ENCODE measurements at places on chromosomes 12 and 14.

DNA sequence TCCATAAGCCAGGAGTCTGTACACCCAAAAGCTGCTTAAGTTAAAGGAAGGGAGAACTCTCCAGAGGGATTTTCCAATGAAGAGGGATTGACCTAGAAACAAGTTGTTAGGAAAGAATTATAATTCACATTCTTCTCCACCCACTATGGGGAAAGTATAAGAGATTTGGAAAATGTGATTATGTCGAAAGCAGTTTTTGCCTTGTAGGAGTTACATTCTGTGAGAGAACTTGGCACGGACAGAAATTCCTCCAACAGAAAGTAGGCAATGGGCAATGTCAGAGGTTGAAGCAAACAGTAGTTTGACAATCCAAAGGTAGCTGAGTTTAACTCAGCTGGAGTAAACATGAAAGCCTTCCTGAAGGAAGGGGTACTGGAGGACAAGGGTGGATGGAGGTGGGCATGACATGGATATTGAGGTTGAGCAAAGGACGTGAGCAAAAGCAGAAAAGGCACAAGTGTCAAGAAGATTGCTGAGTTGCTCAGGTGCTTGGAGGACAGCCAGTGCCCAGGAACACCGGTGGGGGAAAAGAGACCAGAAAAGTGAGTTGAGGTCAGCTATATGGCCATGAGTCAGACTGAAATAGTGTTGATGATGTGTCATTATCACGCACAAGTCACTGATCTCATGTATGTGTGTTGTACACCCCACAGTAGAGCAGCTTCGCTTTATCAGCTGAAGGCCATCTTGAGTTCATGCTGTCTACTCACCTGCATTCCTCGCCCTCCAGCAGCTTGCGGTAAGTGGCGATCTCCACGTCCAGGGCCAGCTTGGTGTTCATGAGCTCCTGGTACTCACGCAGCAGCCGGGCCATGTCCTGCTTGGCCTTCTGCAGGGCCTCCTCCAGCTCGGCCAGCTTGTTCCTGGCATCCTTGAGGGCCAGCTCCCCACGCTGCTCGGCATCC is 4.0 kb downstream of the KRT5 start:
- no peak for DNase-seq

GRCh38 chr12:50458606-50459005 is 46.2 kb upstream of the DIP2B start:
- no peak for DNase-seq

GRCh38 chr12:113903381-113903863 is 62.7 kb downstream of the RBM19 start:
- DNase-seq: no peak

DNA sequence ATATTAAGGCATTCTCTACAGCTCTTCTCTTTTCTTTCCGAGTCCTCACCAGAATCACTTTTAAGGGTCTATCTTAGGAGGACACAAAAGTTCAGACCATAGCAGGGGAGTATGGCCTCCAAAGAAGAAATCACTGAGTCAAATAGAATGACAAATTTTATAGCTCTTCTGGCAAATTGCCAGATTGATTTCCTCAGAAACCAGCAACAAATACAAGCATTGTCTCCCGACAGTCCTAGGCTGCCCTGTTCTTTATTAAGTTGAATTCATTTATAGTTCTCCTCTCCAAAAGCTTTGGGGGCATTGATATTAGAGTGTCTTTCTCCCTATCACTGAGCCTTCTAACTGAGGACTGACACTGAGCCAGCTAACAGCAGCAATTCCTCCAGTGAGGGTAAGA is 156.4 kb upstream of the FRMD6 start:
- DNase-seq: no peak

DNA sequence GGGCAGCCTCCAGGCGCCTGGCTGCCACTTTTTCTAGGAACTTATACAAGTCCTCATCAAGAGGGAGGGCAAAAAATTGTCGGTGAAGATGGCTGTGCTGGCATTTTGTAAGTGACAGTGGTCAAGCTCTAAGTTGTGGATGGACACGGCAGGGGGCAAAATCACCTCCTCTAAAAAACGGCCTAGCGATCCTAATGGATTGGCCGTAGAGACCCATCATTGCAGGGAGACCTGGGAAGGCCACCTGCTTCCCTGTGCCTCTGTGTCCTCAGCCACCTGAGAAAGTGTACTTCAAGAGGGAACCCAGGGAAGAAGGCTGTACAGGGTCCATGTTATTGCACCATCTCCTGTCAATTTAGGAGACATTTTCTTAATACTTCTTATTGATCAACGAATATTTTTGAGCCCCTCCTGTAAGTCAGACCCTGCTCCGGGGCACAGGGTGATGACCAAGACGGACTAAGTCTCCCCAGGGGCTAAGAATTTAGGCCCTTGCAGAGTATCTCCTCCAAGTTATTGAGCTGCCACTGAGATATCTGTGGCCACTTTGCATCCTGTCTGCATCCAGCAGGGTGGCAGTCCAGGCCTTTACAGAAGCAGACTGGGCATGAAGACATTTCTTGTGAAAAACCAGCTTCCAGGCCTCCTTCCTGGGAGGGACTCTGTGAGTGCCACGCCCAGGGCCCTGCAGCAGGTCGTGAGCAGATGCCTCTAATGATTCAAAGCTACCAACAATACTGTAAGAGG is 40.5 kb downstream of the PSMA6 start:
- peak; percentile 68 for DNase-seq

GRCh38 chr12:58225203-58225877 is 284.0 kb downstream of the ATP23 start:
- no peak for DNase-seq

- DNase-seq: no peak
Measured at GRCh38 chr12:95198914-95199313, 18.4 kb downstream of the FGD6 start.

DNA sequence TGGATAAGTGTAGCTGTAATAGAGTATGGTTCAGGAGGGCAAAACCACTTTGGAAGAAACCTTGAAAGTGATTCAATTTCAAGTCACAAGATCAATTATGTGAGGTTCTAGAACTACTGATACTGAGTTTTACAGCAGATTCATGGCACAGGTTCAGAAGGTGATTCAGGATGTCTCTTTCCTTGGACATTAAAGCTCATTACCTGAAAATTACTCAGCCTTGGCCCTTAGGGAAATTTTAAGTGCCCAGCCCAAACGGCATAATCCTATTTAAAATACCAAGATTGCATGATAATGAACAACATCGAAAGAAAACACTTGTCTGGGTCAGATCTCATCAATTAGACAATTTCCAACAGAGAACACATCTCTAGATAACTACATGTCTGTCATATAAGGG is 70.2 kb upstream of the SLC38A2 start:
- DNase-seq: no peak

DNA sequence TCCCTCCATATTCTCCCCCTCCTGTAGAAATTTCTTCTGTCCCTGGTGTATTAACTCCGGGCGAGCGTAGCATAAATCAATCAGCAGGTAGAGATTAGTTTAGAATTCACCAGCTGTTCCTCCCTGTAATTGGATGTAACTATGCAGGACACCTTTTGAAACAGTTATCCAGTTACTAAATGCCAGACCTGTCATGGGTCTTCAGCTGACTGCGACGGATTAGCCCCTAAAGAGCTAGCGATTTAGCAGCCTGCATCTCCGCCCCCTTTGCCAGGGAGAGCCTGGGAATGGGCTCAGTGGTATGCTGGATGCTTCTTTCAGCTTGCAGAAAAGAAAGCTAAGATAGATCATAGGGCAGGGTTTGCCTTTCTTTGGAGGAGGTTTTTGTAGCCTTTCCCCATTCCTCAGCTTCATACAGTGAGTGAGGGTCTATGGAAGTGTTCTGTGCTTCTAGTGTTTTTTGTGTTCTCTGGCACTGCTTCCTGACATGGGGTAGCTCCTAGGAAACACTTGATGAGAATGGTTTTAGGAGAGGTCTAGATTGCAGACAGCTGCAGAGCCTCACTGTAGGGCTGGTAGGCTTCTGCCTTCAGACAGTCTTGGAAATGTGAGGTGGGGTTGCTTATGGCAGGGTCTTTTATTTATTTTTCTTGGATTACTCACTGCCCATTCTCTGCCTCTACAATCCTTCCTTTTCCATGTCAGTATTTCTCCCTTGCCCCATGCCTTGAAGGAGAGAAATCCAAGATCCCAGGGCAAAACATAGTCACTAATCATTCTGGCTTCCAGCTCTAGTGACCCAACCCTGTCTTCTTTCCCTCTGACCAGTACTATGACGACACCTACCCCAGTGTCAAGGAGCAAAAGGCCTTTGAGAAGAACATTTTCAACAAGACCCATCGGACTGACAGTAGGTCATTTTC is 16.7 kb downstream of the COPZ1 start:
- DNase-seq: no peak

All from activated T-cell treated with anti-CD3 and anti-CD28 coated beads, Interleukin-2, amount 50 U/mL, for 24 hours (primary cell).